ENCODE measurements at places on chromosomes 1 and 21. TPM values are rescaled to one million over a fixed set of nuclear protein-coding genes. Genes with fewer than 3 reads are reported as not detected.

DNA sequence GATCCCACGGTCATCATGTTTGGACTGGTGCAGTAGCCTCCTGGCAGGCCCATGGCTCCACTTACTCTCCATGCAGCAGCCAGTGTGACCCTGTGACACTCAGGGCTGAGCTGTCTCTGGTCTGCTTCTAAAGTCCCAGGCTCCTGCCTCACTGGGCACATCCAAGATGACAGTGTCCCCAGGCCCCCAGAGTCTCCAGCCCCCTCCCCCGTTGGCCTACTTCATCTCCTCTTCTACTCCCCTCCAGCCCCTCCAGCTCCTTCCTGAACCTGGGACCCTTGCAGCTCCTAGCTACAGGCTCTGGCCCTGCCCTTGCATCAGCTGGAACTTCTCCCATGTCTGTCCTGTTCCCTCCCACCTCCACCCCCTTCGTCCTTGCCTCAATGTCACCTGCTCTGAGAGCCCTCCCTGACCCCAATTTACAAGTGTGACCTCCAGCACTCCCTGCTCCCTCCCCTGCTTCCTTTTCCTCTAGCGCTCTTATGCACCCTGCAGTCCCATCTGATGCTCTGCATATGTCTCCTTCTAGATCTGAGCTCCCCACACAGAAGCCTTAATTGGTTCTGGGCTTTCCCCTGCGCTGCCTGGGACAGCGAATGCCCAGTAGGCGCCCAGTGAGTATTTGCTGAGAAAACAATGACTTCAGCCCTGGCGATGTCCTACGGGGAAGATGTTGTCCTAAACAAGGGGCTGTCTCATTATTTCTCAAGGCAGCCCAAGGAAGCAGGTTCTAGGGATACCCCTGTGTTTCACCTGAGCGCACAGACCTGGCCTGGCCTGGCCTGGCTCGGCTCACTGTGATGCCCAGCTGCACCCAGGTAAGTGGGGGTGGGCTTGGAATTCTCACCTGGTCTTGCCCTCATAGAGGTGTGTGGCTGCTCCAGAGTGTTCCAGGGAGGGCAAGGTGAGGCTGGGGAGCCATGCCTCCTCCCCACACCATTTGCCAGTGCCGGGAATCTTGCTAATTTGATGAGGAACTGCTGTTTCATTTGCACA lies 600.6 kb downstream of the PTPRU start:
- no peak for DNase-seq

DNA sequence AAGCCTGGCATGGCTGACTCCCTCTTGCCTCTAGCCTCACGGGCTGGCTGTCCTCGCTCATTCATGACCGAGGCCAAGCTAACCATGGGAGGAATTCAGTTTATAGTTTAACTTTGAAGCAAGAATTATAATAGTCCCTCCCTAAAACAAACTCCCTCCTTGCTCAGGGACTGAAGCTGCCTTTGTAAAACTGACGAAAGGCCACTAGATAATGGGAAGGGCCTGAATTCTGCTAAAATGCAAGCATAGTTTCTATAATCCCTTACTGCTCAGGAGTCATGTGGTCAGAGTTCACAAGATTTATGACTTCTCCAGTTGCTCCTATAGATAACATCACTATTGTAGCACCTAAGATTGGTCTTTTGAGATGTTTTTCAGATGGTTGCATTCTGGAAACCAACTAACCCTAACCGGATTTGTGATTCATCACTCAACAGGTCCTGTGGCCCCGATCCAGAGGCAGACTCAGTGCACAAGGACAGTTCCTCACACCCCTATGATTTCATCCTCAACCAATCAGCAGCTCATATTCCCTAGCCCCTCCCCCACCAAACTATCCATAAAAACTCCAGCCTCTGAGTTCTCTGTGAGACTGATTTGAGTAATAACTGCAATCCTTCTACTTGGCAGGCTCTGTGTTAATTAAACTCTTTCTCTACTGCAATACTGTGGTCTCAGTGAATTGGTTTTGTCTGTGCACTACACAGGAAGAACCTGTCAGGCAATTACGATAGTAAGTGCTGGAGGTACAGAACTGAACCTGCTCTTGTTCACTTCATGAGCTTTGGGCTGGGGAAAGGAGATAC lies 26.4 kb downstream of the HHIPL2 start:
- DNase-seq = peak; percentile 21

GRCh38 chr1:172956871-172957270 lies 93.9 kb downstream of the TNFSF18 start:
- DNase-seq = no peak

The PROX1 gene
- 5.8 TPM for polyA plus RNA-seq

The SLC35F3 gene
- 0.42 TPM for polyA plus RNA-seq

GRCh38 chr1:225418598-225418997 lies 9.2 kb downstream of the LBR start:
- no peak for DNase-seq

DNA sequence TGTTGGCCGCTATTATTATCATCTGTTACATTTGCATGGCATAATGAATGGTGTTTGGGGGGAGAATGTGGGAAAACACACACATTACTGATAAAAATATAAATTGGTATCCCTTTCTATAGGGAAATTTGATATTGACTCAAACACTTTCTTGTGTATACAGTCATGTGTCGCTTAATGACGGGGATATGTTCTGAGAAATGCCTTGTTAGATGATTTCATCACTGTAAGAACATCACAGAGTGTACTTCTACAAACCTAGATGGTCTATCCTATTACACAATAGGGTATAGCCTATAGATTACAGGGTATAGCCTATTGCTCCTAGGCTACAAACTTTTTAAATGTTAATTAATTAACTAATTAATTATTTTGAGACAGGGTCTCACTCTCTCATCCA lies 67.2 kb upstream of the B3GALNT2 start:
- no peak for DNase-seq

DNA sequence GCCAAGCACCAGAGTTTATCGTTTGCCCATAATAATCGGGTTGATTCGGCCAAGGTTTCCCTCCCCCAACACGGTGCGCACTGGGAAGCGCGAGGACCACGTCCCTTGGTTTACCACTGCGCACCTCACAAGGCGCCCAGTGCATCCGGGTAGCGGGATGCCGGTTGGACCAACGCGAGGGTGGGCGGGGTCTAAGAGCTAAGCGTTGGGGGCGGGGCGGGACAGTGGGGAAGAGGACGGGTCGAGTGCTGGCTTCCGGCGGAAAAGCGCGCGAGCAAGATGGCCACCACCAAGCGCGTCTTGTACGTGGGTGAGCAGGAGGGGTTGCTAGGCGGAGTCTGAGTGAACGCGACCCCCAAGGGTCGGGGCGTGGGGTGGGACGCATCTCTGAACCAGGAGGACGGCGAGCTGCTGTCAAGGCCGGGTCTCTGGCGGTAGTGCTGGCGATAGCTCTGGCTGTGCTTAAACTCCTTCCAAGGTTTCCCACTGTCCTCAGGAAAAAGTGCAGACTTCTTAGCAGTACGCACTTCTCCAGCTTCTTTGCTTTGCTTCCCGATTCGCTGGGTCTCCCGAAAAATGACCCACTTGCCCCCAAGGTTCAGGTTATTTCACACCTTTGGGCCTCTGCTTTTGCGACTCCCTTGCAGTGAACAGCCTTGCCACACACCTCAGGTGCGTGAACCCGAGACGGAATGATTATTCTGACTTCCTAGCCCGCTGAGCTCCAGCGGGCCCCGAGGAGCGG lies at the start of gene PPIE:
Gene PPIE, plus strand, starts transcription at position 261 of the 745 bp plus-strand sequence. Its CDS starts 19 bp downstream, at position 280.
- DNase-seq = peak; percentile 68

- DNase-seq = no peak
Observed at GRCh38 chr1:226402739-226403165, 5.1 kb downstream of the PARP1 start.

GRCh38 chr21:15947677-15948076 lies 217.9 kb downstream of the USP25 start:
- no peak for DNase-seq

GRCh38 chr1:17949511-17949910 lies 158.1 kb upstream of the IGSF21 start:
- DNase-seq = no peak

The UQCRH gene
- polyA plus RNA-seq = 473 TPM

GRCh38 chr1:186082235-186082937 lies 292.7 kb downstream of the TPR start:
- peak; percentile 51 for DNase-seq

GRCh38 chr1:91160363-91161075 lies 138.7 kb upstream of the ZNF644 start:
- no peak for DNase-seq

DNA sequence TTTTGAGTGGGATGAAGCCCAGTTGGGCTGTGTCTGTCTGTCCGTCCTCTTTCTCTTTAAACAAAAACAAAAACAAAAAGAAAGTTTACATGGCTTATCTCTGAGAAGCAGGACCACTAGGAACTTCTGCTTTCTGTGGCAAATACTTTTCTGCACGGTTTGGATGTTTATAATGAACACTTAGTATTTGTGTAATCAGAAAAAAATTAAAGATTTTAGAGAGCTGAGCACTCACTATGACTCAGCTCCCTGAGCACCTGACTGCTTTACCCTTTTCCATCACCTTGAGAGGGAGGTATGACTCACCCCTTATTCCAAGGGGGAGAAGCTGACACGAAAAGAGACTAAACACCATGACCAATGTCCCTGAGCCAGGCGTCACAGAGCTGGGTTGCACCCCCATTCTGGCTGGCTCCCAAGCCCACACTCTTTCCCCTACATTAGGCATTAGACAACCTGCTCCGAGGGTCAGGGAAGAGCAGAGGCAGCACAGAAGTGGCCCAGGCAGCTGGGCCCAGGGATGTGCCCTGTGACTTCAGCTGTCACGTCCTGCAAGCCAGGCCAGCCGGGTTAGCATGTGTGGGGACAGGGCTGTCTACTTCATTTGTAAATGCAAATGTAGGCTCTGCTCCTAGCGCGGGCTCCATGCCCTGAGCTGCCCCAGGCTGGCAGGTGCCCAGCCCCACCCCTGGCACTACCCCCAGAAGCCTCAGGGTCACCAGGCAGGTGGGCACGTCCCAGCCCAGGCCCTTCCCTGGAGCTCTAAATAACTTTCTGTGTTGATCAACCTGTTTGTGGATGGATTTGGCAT lies 30.4 kb downstream of the RAP1GAP start:
- no peak for DNase-seq

The CD2 gene
- polyA plus RNA-seq = 0.35 TPM

DNA sequence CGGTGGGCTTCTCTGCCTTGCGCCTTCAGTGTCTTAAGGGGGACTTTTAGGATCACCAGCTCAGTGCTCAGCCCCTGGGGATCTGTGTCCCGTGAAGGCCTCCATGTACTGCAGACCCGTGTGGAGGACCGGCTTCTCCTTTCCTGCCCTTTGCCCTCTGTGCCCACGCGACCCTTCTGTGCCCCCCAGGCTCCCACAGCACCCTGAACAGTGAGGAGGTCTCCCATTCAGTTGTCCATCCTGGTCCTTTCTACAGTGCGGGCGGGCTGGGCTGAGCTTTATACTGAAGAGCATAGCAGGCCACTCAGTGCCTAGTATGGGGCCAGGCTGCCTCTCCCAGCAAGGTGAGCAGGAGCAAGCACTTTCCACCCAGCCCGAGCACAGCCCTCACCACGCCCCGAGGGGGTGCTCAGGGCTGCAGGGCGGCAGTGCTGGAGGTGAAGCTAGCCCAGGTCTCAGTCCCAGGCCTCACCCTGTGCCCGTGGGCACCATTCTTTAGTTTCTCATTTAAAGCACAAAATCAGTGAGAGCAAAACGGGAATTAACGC lies 7.6 kb upstream of the TFF1 start:
- no peak for DNase-seq

The KRTAP21-2 gene
- polyA plus RNA-seq = not detected

GRCh38 chr1:226660410-226661182 lies 78.5 kb downstream of the ITPKB start:
- DNase-seq = no peak

GRCh38 chr1:217076902-217077301 lies 353.7 kb upstream of the ESRRG start:
- DNase-seq = no peak

The CLIC4 gene
- polyA plus RNA-seq = 189 TPM

The SHE gene
- 10.6 TPM for polyA plus RNA-seq

- no peak for DNase-seq
Observed at GRCh38 chr1:31627301-31627929, 9.9 kb downstream of the HCRTR1 start.

The FLG2 gene
- polyA plus RNA-seq = 0.03 TPM

The GPR153 gene
- polyA plus RNA-seq = 6.5 TPM

The PRAMEF9 gene
- polyA plus RNA-seq = not detected

The NR5A2 gene
- 2.4 TPM for polyA plus RNA-seq

The VANGL1 gene
- polyA plus RNA-seq = 14.5 TPM

- DNase-seq = no peak
Observed at GRCh38 chr1:31951276-31951675, 13.1 kb upstream of the PTP4A2 start.

The PLA2G2F gene
- not detected for polyA plus RNA-seq

GRCh38 chr1:244436336-244437085 lies 15.2 kb downstream of the ADSS2 start:
- DNase-seq = no peak

- DNase-seq = no peak
Observed at GRCh38 chr21:43847301-43847700, 17.7 kb upstream of the AGPAT3 start.

The TRAF3IP3 gene
- 2.0 TPM for polyA plus RNA-seq

DNA sequence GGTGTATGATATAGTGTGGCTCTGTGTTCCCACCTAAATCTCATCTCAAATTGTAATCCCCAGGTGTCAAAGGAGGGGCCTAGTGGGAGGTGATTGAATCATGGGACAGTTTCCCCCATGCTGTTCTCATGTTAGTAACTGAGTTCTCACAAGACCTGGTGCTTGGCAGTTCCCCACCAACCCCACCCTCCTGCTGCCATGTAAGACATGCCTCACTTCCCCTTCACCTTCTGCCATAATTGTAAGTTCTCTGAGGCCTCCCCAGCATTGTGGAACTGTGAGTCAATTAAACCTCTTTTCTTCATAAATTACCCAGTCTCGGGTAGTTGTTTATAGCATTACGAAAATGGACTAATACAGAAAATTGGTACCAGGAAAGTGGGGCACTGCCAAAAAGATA lies 1705.3 kb downstream of the NCAM2 start:
- no peak for DNase-seq

GRCh38 chr1:64848803-64849202 lies 103.9 kb downstream of the RAVER2 start:
- no peak for DNase-seq

- no peak for DNase-seq
Observed at GRCh38 chr1:39082010-39082799, 56.1 kb downstream of the NDUFS5 start.

GRCh38 chr1:224507771-224508523 lies 73.3 kb upstream of the WDR26 start:
- DNase-seq = no peak

The TMEM81 gene
- polyA plus RNA-seq = 3.9 TPM

GRCh38 chr1:200082329-200082728 lies 54.8 kb downstream of the NR5A2 start:
- no peak for DNase-seq

All from right renal cortex interstitium (tissue), 3 donors.